ENCODE measurements at places on chromosomes 16 and 17.

DNA sequence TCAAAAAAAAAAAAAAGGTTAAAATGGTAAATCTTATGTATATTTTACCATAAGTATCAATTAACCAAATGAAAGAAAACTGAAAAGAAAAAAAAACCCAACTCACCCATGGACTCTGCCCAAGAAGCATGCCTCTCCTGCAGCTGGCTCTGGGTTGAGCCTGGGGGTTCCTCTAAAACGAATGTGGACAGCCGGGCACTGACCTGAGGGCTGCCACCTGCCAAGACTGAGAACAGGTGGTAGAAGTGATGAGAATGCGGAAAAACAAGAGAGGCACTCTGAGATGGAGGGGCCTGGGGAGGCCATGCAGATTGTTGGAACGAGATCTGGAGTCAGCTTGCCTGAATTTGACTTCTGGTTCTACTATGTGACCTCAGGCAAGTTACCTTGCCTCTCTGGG is 85.5 kb upstream of the MSI2 start:
- no peak for DNase-seq

GRCh38 chr17:43554857-43555256 is 8.7 kb upstream of the ETV4 start:
- no peak for DNase-seq

- no peak for DNase-seq
Observed at GRCh38 chr16:78275420-78275819, 176.0 kb downstream of the WWOX start.

DNA sequence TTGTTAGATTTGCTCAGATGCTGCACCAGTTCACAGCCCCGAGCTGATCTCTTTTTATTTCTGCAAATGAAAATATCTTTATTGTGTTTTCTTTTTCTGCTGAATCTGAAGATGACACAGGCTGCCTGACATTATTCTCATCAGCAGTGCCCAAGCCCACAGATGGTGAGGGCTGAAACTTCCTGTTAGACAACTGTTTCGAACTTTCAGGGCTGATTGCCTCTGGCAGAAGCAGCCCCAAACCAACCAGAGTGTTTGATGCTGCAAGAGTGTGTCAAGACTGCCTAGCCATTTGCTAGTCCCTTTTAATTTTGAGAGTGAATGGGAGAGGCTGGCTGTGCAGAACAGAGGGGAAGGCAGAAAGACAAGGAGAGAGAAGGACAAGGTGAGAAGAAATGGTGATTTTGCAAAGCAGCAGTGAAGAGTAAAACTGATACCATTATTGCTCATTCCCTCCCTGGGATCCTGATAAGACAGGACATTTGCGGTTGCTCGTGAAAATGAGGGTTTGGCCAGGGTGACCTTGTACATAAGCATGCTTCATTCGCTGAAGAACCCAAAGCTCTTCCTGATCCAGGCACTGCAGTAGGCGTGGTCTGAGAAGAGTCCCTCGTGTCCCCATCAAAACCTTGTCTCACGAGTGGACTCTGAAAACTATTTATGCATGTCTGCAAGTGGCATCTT is 77.2 kb downstream of the TMEM114 start:
- no peak for DNase-seq

GRCh38 chr16:23286131-23286532 is 16.0 kb upstream of the SCNN1B start:
- no peak for DNase-seq

- DNase-seq: no peak
Observed at GRCh38 chr17:75576661-75577060, 10.9 kb upstream of the MYO15B start.

DNA sequence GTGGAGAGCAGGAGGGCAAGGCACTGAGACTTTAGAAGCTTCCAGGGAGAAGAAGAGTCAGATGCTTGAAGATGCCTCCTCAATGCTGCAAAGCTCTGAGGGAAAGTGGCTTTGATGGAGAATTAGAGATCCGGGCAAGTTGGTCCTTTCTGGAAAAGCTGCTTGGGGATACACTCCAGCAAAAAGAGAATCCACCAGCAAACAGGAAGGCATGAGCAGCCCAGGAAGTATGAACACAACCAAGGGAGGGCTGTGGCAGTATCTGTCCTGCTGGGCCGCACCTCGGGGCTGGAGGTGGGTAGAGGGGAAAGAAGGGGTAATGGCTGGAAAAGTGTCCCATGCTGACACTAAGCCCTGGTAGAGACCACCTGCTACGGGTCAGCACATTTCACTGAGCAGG is 5.3 kb downstream of the LMF1 start:
- DNase-seq: no peak

DNA sequence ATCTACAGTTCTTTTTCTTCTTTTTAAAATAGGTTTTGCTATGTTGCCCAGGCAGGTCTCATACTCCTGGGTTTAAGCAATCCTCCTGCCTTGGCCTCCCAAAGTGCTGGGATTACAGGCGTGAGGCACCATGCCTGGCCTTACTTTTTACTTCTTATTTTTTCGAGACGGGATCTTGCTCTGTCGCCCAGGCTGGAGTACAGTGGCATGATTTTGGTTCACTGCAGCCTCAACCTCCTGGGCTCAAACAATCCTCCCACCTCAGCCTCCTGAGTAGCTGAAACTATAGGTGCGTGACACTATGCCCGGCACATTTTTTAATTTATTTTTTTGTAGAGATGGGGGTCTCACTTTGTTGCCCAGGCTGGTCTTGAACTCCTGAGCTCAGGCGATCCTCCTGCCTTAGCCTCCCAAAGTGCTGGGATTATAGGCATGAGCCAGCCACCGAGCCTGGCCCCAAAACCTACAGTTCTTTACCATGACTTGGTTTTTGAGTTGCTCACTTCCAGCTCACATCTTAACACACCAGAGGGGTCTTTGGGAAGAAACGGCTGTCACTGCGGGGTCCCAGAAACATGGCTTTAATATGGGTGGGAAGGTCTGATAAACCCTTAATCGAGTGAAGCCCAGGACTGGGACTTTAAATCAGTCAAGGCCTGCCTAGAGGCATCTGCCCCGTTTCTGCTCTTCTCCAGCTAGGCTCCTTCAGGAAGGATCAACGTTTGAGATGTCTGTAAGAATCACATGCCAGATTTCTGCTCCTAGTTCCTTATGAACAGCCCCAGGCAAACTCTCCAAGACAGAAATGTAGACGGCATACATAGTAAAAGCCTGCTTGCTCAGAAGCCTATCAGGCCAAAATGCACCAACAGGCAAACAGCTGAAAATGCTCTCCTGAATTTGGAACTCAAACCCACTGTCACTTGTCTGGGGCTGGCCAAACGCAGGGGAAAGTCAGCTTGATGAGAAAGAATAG is 91.7 kb upstream of the TOB1 start:
- DNase-seq: no peak
